IMR-90 (cell line): ENCODE measurements at places on chromosomes 12 and 14.

DNA sequence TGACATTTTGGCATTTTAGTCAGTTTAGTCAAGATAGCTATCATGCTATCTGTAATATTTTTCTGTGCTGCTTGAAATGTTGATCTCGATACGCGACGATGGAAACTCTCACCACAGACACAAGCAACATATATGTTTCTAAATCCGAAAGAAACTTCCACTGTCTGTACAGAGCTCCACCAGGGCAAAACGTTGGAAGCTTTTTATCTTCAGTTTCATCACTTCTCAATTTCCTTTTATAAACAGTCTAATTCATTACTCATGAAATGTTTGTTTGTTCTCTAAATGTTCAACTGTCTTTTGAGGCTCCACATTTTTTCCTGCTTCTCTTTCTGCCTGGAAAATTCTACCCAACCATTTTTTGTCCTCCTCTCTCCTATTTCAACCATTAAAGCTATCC lies 737.6 kb downstream of the SLC16A7 start:
- H3K27ac ChIP-seq, result no peak overlapping the region
- H3K36me3 ChIP-seq, result no peaks in the 10 kb centered on the region
- H3K4me1 ChIP-seq, result no peaks in the 10 kb centered on the region
- no peak overlapping the region for H3K4me3 ChIP-seq

DNA sequence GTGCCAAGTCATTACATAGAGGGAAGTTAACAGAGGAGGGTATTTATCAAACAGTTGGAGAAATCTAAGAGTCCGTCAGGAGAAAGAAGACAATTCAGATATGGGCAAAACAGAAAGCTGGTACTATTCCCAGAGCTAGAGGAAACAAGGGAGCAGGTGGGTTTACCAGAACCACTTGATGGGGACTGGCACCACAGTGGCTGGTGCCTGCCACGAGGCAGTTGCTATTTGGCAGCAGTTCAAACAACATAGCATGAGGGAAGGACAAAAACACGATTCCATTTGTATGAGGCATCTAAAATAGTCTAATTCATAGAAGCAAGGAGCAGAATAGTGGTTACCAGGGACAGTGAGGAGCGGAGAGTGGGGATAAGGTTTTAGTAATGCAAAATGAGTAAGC lies 24.6 kb upstream of the KLRD1 start:
- DNase-seq, result no peak
- no peak overlapping the region for H3K27ac ChIP-seq
- no peaks in the 10 kb centered on the region for H3K36me3 ChIP-seq

DNA sequence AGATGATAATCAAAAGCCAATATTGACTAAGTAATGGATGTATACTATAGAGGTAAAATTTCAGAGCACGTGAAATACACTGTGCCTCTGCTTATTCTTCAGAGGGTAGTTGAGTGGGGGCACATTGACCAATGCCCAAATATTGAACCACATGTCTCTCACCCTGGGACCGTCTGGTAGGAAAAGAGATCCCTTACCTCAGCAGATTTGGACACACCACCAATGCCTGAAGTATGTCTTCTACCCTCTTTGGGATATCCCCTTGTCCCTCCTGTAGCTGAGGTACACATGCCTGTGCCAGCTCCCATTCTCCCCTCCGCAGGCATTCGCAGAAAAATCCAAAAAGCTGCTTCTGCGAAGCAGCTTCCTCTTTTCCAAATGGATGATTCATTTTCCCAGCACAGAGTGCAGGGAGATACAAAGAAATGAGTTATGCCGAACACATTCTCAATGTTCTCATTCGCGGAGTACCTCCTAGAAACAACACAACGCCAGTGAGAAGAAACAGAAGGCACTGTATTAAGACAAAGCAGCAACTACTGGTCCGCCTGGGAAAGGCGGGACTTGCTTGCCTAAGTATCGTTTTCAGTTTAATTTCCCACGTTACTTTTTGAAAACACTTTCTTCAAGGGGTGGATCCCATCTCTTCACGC lies 691 bp downstream of the ZFYVE26 start:
- DNase-seq, result peak; percentile 62
- peaks cover under 1% of the 10 kb centered on the region for H3K36me3 ChIP-seq
- peak overlapping the region; percentile 8; the same call in 1 of the 2 replicates for H3K27ac ChIP-seq
- H3K4me1 ChIP-seq, result peaks cover 2% of the 10 kb centered on the region; the same call in 1 of the 2 replicates
- H3K27me3 ChIP-seq, result no peaks in the 10 kb centered on the region
- peak overlapping the region; percentile 78 for H3K4me3 ChIP-seq

- H3K4me1 ChIP-seq, result no peaks in the 10 kb centered on the region
- H3K27ac ChIP-seq, result no peak overlapping the region
Measured at GRCh38 chr12:84694116-84694515, 218.5 kb downstream of the SLC6A15 start.

- H3K27me3 ChIP-seq, result no peaks in the 10 kb centered on the region
- DNase-seq, result peak; percentile 80
- no peak overlapping the region for H3K4me3 ChIP-seq
- H3K27ac ChIP-seq, result no peak overlapping the region
- peaks cover 22% of the 10 kb centered on the region for H3K4me1 ChIP-seq
Measured at GRCh38 chr12:54431911-54432814, 13.1 kb upstream of the ITGA5 start.

DNA sequence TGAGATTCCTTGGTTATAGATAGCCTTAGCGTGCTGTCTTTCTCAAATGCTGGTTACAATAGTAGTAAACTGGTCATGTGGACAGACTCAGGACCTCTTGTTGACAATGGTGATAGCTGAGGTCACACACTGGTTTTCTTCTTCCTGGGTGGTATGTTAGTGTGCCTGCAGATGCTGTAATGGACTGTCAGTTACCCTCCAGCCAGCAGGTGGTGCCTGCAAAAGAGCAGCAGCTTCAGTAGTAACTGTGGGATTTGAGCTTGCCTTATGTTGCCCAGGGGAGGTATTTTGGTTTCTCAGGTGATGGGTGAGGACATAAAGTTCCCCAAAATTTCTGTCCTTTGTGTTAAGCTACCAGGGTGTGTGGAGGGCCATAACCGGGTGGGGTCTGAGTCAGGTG lies 33.7 kb upstream of the SCAF11 start:
- H3K27me3 ChIP-seq, result no peaks in the 10 kb centered on the region
- no peak overlapping the region for H3K27ac ChIP-seq
- no peaks in the 10 kb centered on the region for H3K4me1 ChIP-seq
- DNase-seq, result no peak

- H3K27ac ChIP-seq, result no peak overlapping the region
- no peaks in the 10 kb centered on the region for H3K4me1 ChIP-seq
- H3K4me3 ChIP-seq, result no peak overlapping the region
- DNase-seq, result no peak
- no peaks in the 10 kb centered on the region for H3K36me3 ChIP-seq
Measured at GRCh38 chr12:47576289-47576945, 129.4 kb downstream of the RPAP3 start.

- H3K4me3 ChIP-seq, result no peak overlapping the region
- H3K36me3 ChIP-seq, result peaks cover 11% of the 10 kb centered on the region; the same call in 1 of the 2 replicates
- H3K4me1 ChIP-seq, result peaks cover 63% of the 10 kb centered on the region
- H3K27me3 ChIP-seq, result no peaks in the 10 kb centered on the region
Measured at GRCh38 chr12:57835366-57836288, 10.9 kb downstream of the CTDSP2 start.

GRCh38 chr12:42196723-42197603 lies 41.1 kb downstream of the YAF2 start:
- H3K4me1 ChIP-seq, result no peaks in the 10 kb centered on the region
- peaks cover 14% of the 10 kb centered on the region for H3K36me3 ChIP-seq
- no peak overlapping the region for H3K27ac ChIP-seq
- H3K27me3 ChIP-seq, result no peaks in the 10 kb centered on the region
- DNase-seq, result no peak

- H3K36me3 ChIP-seq, result no peaks in the 10 kb centered on the region
- H3K27me3 ChIP-seq, result peaks cover 11% of the 10 kb centered on the region
- H3K4me3 ChIP-seq, result no peak overlapping the region
- H3K4me1 ChIP-seq, result no peaks in the 10 kb centered on the region
Measured at GRCh38 chr14:89067293-89067972, 243.0 kb downstream of the TTC8 start.

- H3K4me3 ChIP-seq, result no peak overlapping the region
- peaks cover 11% of the 10 kb centered on the region for H3K36me3 ChIP-seq
- H3K4me1 ChIP-seq, result no peaks in the 10 kb centered on the region
- no peaks in the 10 kb centered on the region for H3K27me3 ChIP-seq
- H3K27ac ChIP-seq, result no peak overlapping the region
- no peak for DNase-seq
Measured at GRCh38 chr12:92810370-92810769, 107.6 kb downstream of the PLEKHG7 start.

- peaks cover 1% of the 10 kb centered on the region; the same call in 1 of the 2 replicates for H3K36me3 ChIP-seq
- H3K27me3 ChIP-seq, result no peaks in the 10 kb centered on the region
- H3K4me3 ChIP-seq, result no peak overlapping the region
- H3K4me1 ChIP-seq, result peaks cover 6% of the 10 kb centered on the region; the same call in 1 of the 2 replicates
- H3K27ac ChIP-seq, result no peak overlapping the region
- DNase-seq, result no peak
Measured at GRCh38 chr14:89247457-89248122, 169.4 kb downstream of the FOXN3 start.

DNA sequence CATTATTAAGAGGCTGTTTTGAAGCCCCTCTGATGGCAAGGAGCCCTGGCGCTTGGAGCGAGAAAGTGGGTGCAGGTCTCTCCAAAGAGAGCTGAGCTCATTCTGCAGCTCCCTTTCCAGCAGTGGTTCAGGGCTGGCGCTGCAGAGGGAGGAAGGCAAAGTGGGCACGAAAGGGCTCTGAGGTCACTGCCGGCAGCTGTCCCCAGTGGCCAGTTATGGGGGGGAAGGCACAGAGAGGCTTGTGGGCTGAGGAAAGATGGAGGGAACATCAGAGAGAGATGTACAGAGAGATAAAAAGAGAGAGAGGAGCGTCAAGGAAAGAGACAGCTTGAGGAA lies 75.2 kb upstream of the TBX5 start:
- H3K36me3 ChIP-seq, result no peaks in the 10 kb centered on the region
- no peaks in the 10 kb centered on the region; the same call in 1 of the 2 replicates for H3K4me1 ChIP-seq
- no peak for DNase-seq
- no peak overlapping the region for H3K27ac ChIP-seq

DNA sequence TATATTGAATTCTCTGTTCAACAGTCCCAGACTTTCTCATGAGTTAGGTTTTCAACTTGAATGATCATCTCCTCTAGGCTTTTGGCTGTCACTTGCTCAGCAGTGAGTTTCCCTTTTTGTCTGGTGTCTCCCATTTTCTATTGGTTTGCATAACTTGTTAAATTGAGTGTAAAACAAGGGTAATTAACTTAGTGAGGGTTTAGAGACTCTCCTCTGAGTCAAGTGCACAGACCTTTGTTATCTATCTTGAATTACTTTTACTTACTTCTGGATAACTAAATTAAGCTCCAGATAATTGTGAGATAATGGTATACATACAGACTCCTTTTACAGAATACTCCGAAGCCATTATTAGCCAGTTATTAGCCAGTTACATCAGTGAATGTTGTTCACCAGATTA lies 22.0 kb downstream of the MLXIP start:
- H3K4me1 ChIP-seq, result peaks cover 20% of the 10 kb centered on the region
- H3K27me3 ChIP-seq, result no peaks in the 10 kb centered on the region
- peaks cover 2% of the 10 kb centered on the region; the same call in 1 of the 2 replicates for H3K36me3 ChIP-seq
- no peak for DNase-seq

GRCh38 chr12:105057174-105057573 lies 27.1 kb downstream of the ALDH1L2 start:
- H3K4me1 ChIP-seq, result no peaks in the 10 kb centered on the region
- H3K4me3 ChIP-seq, result no peak overlapping the region
- no peak for DNase-seq

DNA sequence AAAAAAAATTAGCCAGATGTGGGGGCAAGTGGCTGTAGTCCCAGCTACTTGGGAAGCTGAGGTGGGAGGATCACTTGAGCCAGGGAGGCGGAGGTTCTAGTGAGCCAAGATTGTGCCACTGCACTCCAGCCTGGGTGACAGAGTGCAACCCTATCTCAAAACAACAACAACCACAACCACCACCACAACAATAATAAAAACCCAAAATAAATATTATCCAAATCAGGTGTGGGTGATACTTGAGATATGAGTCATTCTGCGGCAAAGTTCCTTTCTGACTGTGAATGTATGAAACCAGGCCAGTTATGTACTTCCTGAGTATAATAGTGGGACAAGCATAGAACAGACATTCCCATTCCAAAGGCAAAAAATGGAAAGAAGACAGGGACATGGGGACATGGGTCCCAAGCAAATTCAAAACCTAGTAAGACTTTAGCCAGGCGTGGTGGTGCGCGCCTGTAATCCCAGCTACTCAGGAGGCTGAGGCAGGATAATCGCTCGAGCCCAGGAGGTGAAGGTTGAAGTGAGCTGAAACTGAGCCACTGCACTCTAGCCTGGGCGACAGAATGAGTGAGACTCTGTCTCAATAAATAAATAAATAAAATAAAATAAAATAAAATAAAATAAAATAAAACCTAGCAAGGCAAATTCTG lies 9.7 kb upstream of the ERC1 start:
- no peak overlapping the region for H3K4me3 ChIP-seq
- no peak overlapping the region for H3K27ac ChIP-seq
- no peak for DNase-seq
- peaks cover 5% of the 10 kb centered on the region for H3K4me1 ChIP-seq
- H3K36me3 ChIP-seq, result no peaks in the 10 kb centered on the region

GRCh38 chr12:127780881-127781280 lies 486.1 kb upstream of the TMEM132C start:
- H3K36me3 ChIP-seq, result no peaks in the 10 kb centered on the region
- no peak overlapping the region for H3K4me3 ChIP-seq
- no peaks in the 10 kb centered on the region for H3K4me1 ChIP-seq
- no peaks in the 10 kb centered on the region for H3K27me3 ChIP-seq

DNA sequence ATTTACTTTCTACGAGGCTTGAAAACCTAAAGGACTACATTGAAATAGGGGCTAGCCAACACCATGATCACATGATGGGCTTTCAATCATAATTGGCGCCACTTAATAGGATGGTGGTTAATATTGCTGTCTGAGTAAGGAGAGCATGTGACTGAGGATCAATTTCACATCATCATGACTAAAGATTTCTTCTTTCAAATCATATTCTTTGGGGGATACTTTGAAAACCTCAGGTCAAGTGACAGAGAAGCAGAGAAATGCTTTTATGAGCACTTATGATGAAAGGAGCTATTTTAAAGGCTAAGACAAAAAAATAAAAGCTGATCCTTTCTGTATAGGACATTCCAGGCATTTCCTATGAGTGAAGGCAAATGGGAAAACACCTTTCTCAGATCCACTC lies 42.9 kb upstream of the KRAS start:
- no peaks in the 10 kb centered on the region for H3K27me3 ChIP-seq
- no peak overlapping the region for H3K4me3 ChIP-seq
- no peak for DNase-seq
- no peaks in the 10 kb centered on the region for H3K36me3 ChIP-seq
- H3K4me1 ChIP-seq, result no peaks in the 10 kb centered on the region
- no peak overlapping the region for H3K27ac ChIP-seq

- H3K4me1 ChIP-seq, result peaks cover 42% of the 10 kb centered on the region
- no peaks in the 10 kb centered on the region for H3K27me3 ChIP-seq
- H3K36me3 ChIP-seq, result peaks cover 76% of the 10 kb centered on the region
- H3K27ac ChIP-seq, result peak overlapping the region; percentile 80
Measured at GRCh38 chr12:124379938-124380754, 85.3 kb downstream of the RFLNA start.
